Endothelial cell of umbilical vein (primary cell): ENCODE measurements at places on chromosomes 13 and 19.

DNA sequence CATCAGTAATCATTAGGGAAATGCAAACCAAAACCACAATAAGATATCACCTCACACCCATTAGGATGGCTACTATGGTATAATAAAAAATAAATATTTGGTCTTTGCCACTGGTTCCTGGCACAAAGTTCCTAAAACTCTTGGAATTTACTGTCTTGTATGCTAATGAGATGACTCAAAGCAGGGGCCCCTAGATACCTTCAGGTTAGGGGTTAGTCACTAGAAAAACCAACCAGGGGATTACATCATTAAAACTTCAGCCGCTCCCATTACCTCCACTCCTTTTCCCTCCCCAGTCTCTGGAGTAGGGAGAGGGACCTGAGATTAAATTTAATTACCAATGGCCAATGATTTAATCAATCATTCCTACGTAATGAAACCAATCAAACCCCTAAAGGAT, 49.6 kb downstream of the THSD1 start:
- no peak overlapping the region for H3K4me3 ChIP-seq
- H3K36me3 ChIP-seq: no peaks in the 10 kb centered on the region
- DNase-seq: no peak
- H3K4me1 ChIP-seq: peaks cover 10% of the 10 kb centered on the region
- H3K27ac ChIP-seq: no peak overlapping the region

GRCh38 chr13:21123956-21124355, 52.4 kb downstream of the SKA3 start:
- no peaks in the 10 kb centered on the region for H3K27me3 ChIP-seq
- H3K4me3 ChIP-seq: no peak overlapping the region
- no peak for DNase-seq

GRCh38 chr19:11223200-11223599, 16.2 kb upstream of the ANGPTL8 start:
- DNase-seq: no peak
- H3K27me3 ChIP-seq: no peaks in the 10 kb centered on the region
- no peak overlapping the region for H3K4me3 ChIP-seq
- no peaks in the 10 kb centered on the region for H3K4me1 ChIP-seq

GRCh38 chr19:34135821-34136611, 36.3 kb upstream of the LSM14A start:
- no peaks in the 10 kb centered on the region for H3K4me1 ChIP-seq
- DNase-seq: no peak
- H3K4me3 ChIP-seq: no peak overlapping the region
- no peaks in the 10 kb centered on the region for H3K27me3 ChIP-seq
- H3K27ac ChIP-seq: no peak overlapping the region

- H3K27me3 ChIP-seq: no peaks in the 10 kb centered on the region
- no peak overlapping the region for H3K27ac ChIP-seq
- no peaks in the 10 kb centered on the region for H3K36me3 ChIP-seq
- no peak for DNase-seq
- no peak overlapping the region for H3K4me3 ChIP-seq
Measured at GRCh38 chr13:97124206-97124605, 97.9 kb upstream of the MBNL2 start.

DNA sequence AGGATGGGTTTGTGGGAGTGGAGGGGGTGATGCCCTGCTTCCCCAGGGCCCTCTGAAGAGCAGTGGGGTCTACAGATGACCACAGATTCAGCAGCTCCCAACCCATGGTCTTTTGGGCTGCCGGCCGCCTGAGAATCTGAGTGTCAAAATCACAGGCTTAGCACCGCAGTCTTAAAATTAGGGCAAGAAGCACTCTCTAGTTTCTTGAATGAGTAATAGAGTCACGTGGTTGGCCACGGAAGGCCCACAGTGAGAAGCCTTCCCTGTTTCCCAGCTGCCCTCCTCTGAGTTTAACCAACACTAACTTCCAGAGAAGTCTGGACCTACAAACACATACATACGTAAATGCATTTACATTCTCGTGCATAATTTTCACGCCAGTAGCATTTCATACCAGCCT, 5.2 kb downstream of the PRMT1 start:
- peaks cover 8% of the 10 kb centered on the region for H3K36me3 ChIP-seq
- peaks cover 25% of the 10 kb centered on the region for H3K4me1 ChIP-seq
- no peaks in the 10 kb centered on the region for H3K27me3 ChIP-seq
- DNase-seq: no peak

- DNase-seq: no peak
- peaks cover 9% of the 10 kb centered on the region for H3K36me3 ChIP-seq
- H3K27me3 ChIP-seq: no peaks in the 10 kb centered on the region
Measured at GRCh38 chr19:41311613-41312012, 1.6 kb downstream of the CCDC97 start.

DNA sequence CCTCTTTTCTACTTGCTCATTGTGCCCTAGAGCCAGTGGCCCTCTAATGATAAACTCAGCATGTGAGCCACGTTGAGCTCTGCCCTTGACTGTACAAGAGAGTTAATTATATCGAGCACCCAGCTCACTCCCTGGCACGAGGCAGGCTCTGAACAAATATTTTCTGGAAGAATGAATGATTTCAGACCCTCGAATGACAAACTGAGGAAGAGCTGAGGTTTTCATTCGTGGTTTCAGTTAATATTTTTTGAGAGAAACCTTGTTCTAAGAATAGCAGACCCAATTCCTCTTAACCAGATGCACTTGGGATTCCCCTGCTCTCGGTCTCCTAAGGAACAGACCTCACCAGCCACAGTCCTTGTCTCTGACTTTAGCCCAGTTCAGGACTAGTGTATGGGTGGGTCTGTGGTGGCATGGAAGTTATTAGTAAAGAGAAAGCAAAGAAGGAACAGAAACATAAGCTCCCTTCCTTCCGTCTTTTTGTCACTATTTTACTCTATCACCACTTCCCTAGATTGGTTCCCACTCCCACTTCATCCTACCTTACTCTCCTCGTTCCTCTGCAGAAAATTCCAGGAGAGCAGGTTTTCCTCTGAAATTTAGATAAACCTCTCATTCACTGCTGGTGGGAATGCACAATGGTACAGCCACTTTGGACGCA, 22.1 kb upstream of the WDFY2 start:
- H3K27ac ChIP-seq: no peak overlapping the region
- H3K4me1 ChIP-seq: no peaks in the 10 kb centered on the region
- no peak overlapping the region for H3K4me3 ChIP-seq
- no peaks in the 10 kb centered on the region for H3K36me3 ChIP-seq
- DNase-seq: no peak
